ENCODE measurements at places on chromosomes 13 and 19. TPM values are rescaled to one million over a fixed set of nuclear protein-coding genes. Genes with fewer than 3 reads are reported as not detected.
A peak's percentile ranks its signal among the peaks of the same experiment; 100 is the strongest.

DNA sequence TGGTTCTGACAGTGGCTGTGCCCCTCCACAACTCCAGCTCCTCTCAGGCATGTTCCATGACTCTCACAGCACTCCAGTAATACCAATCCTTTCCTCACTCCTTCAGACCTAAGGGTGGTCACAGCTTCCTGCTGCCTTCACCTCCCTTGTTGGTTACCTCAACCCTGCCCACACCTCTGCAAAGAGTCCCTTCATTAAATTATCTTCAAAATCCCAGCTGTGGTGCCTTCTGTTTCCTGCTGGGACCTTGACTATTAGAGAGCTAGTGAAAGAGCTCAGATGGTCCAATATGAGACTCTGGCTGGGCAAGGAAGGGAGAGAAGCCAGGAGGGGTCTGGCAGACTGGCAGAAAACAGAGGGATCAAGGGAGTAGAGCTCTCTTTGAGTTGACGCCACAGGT lies 26.1 kb downstream of the DEDD2 start:
- H3K27me3 ChIP-seq: no peaks in the 10 kb centered on the region
- no peak overlapping the region for H3K27ac ChIP-seq
- DNase-seq: no peak
- H3K4me3 ChIP-seq: no peak overlapping the region

GRCh38 chr13:105389373-105389772 lies 1146.1 kb downstream of the EFNB2 start:
- no peaks in the 10 kb centered on the region for H3K4me1 ChIP-seq
- H3K27me3 ChIP-seq: no peaks in the 10 kb centered on the region
- no peak for DNase-seq
- H3K4me3 ChIP-seq: no peak overlapping the region
- no peaks in the 10 kb centered on the region for H3K36me3 ChIP-seq
- no peak overlapping the region for H3K27ac ChIP-seq

- no peaks in the 10 kb centered on the region for H3K27me3 ChIP-seq
- H3K36me3 ChIP-seq: no peaks in the 10 kb centered on the region
- DNase-seq: no peak
- no peak overlapping the region for H3K27ac ChIP-seq
- no peak overlapping the region for H3K4me3 ChIP-seq
Observed at GRCh38 chr13:81988567-81988966, 1647.6 kb upstream of the SPRY2 start.

DNA sequence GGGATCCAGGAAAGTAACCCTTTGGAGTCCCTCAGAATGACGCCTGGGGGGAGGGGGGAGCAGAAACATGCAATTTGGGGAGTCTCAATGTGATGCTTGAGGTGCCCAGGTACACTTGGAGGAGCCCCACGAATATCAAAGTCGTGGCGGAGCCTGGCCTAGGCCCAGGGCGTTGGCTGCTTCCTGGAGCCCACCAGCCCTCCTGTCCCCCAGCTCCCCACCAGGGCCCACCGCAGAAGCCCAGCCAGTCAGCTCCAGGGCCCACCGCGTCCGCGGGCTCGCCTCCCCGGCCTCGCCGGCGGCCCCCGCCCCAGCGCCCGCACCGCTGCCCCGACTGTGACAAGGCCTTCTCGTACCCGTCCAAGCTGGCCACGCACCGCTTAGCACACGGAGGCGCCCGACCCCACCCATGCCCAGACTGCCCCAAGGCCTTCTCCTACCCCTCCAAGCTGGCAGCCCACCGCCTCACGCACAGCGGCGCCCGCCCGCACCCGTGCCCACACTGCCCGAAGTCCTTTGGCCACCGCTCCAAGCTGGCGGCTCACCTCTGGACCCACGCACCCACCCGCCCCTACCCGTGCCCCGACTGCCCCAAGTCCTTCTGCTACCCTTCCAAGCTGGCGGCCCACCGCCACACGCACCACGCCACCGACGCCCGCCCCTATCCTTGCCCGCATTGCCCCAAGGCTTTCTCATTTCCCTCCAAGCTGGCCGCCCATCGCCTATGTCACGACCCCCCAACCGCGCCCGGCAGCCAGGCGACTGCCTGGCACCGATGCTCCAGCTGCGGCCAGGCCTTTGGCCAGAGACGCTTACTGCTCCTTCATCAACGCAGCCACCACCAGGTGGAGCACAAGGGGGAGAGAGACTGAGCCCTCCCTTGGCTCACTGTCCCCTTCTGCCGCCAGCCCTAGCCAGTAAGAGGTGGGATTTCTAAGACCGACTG lies 2.1 kb downstream of the ZNF575 start:
- peaks cover 5% of the 10 kb centered on the region for H3K36me3 ChIP-seq
- peak overlapping the region; percentile 41 for H3K27ac ChIP-seq
- H3K4me3 ChIP-seq: no peak overlapping the region
- H3K4me1 ChIP-seq: no peaks in the 10 kb centered on the region

GRCh38 chr13:19590423-19590822 lies 29.1 kb upstream of the TPTE2 start:
- H3K27me3 ChIP-seq: no peaks in the 10 kb centered on the region
- no peaks in the 10 kb centered on the region for H3K36me3 ChIP-seq
- H3K4me3 ChIP-seq: no peak overlapping the region
- H3K4me1 ChIP-seq: no peaks in the 10 kb centered on the region
- no peak for DNase-seq
- H3K27ac ChIP-seq: no peak overlapping the region

GRCh38 chr13:98284679-98285078 lies 107.6 kb upstream of the RNF113B start:
- H3K36me3 ChIP-seq: no peaks in the 10 kb centered on the region
- no peak overlapping the region for H3K4me3 ChIP-seq
- peaks cover 2% of the 10 kb centered on the region for H3K4me1 ChIP-seq
- H3K27me3 ChIP-seq: no peaks in the 10 kb centered on the region
- no peak for DNase-seq

DNA sequence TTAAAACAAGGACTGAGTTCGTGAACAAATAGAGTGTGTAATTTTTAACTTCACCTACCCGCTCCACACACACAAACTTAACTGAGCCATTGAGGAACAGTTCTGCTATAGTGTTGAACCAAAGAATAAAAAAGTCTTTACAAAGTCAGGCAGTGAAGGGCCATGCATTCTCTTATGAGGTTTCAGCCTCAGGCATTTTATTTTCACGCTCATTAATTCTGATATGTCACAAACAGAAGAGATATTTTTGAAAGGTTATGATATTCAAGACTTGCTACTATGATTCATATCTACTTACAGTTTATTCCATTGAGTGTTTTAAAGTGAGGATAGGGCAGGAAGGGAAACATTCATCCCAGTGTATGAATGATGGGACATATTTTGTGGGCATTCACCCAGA lies 282.2 kb downstream of the SLITRK5 start:
- no peaks in the 10 kb centered on the region for H3K4me1 ChIP-seq
- no peak for DNase-seq
- H3K36me3 ChIP-seq: no peaks in the 10 kb centered on the region

DNA sequence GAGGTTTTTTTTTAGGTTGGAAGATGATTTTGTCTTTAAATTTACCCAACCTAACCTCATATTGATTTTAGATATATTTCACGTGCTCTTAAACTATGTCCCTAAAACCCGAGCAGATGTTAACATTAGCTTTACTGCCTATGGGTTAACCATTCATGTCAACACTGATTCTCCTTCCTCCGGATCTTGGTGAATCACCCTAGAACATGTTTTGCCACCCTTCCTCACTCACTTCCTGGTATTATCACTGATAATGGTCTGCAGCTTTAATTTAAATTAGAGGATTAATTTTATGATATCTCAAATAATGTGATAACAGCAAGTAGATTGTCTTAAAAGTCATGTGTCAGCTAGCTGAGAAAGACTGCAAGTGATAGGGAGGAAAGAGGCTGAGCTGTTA lies 31.9 kb downstream of the HTR2A start:
- H3K27ac ChIP-seq: no peak overlapping the region
- H3K27me3 ChIP-seq: no peaks in the 10 kb centered on the region
- DNase-seq: no peak
- H3K36me3 ChIP-seq: no peaks in the 10 kb centered on the region

DNA sequence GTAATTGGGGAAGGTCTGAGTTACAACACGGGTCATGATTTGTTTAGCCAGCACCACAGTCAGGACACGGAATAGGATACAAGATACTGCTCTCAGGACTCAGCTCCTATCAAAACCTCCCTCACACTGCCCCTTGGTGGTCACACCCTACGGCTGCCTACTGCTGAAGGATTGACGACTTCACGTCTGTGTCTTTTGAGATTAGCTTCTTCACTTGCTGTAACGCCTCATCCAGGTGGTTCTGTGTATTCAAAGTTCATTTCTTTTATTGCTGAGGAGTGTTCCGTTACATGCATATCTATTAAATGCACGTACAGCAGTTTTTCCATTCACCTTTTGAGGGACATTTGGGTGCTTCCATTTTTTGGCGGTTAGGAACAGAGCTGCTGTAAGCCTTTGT lies 46.3 kb downstream of the URI1 start:
- no peaks in the 10 kb centered on the region for H3K27me3 ChIP-seq
- H3K4me3 ChIP-seq: no peak overlapping the region
- H3K27ac ChIP-seq: no peak overlapping the region
- H3K4me1 ChIP-seq: no peaks in the 10 kb centered on the region
- H3K36me3 ChIP-seq: no peaks in the 10 kb centered on the region

GRCh38 chr13:104693126-104693525 lies 1626.9 kb upstream of the SLC10A2 start:
- DNase-seq: no peak
- H3K4me3 ChIP-seq: no peak overlapping the region
- H3K4me1 ChIP-seq: no peaks in the 10 kb centered on the region
- no peaks in the 10 kb centered on the region for H3K27me3 ChIP-seq
- no peak overlapping the region for H3K27ac ChIP-seq

Gene BEST2
- total RNA-seq: not detected

Gene MAP3K10
- total RNA-seq: 17.3 TPM

Gene GFY
- total RNA-seq: not detected
